NCI-H345 (cell line): ENCODE measurements at places on chromosomes 13 and 19.

DNA sequence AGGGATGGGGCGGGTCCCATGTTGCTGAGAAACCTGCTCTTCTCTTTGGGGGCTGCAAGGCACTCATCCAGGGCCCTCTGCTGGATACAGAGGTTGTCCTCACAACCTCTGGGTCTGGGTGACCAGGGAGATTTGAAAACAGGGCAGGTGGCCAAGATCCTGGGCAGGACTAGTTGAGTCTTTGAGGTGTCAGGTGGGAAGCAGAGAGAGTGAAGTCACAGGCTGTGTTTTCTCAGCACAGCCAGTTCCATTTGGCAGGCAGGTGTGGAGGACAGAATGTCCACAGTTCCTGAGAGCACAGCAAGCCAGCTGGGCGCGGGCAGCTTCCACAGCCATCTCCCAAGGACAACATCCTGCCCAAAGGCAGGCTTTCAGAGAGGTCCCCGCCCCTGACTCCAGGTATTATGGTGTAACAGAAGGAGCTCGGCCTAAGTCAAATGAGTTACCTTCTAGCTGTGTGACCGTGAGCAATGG lies 118.8 kb downstream of the NUFIP1 start:
- peak; percentile 6 for DNase-seq

GRCh38 chr13:49428041-49428763 lies 15.7 kb downstream of the CAB39L start:
- no peak for DNase-seq

GRCh38 chr19:48029431-48029830 lies 14.4 kb downstream of the CABP5 start:
- DNase-seq: no peak

GRCh38 chr19:46744005-46744691 lies 1.7 kb upstream of the FKRP start:
- DNase-seq: no peak

DNA sequence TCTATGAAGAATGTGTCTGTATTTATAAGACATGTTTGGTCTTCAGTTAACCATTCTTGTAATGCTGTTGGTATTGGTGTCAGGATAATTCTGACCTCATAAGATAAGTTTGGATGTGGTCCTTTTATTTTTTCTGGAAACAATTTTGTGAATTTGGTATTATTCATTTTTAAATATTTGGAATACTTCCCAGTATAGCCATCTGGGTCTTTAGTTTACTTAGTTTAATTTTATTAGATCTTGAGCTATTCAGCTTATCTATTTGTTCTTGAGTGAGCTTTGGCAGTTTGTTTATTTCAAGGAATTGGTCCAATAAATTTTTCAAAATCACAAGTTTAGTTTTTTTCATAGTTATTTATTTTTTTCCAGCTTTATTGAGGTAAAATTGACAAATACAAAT lies 335.4 kb upstream of the PCDH20 start:
- DNase-seq: no peak

- peak; percentile 37 for DNase-seq
These were observed 23.1 kb downstream of the EPSTI1 start for GRCh38 chr13:42968906-42969305.

- DNase-seq: peak; percentile 47
These were observed 6.5 kb upstream of the HSD17B14 start for GRCh38 chr19:48842789-48843162.

DNA sequence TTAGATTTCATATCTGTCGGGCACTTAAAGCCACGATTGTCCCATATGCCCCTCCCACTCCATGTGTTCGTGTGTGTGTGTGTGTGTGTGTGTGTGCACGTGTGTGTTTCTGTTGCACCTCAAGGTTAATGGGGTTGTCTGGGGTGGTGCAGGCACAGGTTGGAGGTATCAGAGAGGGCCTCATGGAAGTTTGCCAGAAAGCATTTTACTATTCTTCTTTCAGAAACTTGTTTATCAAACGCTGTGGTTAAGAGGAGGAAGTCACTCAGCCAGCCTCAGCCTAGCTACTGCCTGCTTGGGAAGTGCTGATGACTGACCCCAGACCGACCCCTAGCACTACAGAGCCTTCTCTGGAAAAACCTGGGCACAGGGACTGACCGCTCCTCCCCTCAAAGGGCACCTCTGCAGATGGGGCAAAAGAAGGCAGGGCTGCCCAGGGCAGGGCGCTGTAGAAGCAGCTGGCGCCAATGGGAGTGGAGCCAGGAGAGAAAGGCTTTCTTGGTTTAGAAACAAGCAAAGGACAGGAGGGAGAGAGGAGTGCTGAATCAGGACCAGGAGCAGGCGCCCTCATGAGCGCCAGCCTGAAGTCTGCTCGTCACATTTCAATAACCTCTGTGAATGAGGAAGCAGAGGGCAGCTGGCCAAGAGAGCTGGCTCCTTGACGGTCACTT lies 3.9 kb downstream of the SIAH3 start:
- DNase-seq: peak; percentile 73

DNA sequence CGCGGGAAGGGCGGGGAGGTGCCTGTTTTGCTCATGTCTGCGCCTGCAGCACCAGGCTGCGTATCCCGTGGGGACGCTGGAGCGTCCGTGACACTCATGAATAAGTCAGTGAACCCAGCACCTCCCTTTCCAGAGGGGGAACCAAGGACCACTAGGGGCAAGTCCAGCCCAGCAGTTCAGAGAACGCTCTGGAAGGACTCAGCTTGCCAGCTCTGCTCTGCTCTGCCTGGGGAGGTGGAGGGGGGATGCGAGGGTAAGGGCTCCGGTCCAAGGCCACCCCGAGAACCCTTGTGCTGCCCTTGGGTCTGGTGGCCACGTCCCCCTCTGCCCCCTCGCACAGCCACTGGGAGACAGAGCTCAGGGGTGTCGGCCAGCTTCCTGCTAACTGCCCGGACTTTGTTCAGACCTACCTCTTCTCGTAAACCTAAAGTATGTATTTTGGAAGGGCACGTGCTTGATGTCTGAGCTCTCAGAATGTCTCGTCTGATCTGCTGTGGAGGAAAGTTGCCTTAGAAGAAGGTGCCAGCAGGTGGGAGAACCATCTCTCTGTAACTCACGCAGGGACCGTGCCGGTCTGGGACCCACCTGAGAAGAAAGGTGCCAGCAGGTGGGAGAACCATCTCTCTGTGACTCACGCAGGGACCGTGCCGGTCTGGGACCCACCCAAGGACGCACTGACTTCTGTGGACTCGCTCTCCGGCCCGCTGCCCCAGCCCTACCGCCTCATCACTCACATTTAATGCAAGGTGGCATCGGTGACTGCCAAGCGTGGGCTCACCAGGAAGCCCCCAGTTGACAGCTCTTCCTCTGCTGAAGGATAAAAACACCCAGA lies 34.1 kb downstream of the TMEM255B start:
- no peak for DNase-seq

DNA sequence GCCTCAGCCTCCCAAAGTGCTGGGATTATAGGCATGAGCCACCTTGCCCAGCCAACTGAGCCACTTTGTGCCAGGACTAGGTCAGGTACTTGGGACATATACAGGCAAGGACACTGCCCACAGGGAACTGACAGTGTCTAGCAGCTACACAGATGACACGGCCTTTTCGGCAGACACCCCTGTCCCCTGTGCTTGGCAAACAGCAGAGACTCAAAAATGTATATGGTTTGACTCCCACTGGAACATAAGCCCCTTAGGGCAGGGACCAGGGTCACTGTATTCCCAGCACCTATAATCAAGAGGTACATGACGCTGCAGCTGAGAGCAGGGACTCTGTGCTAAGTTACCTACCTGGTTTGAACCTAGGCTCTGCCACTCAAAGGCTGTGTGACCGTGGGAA lies 16.8 kb downstream of the ABCC4 start:
- no peak for DNase-seq

DNA sequence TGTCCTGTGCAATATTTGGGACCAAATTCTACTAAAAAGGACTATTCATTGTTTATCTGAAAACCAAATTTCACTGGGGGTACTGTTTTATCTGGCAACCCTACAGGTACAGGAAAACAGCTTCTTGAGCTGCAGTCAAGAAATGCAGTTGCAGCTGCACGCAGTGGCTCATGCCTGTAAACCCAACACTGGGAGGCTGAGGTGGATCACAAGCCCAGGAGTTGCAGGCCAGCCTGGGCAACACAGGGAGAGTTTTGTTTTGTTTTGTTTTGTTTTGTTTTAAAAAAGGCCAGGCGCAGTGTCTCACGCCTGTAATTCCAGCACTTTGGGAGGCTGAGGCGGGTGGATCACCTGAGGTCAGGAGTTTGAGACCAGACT lies 11.6 kb upstream of the ZSCAN1 start:
- no peak for DNase-seq

DNA sequence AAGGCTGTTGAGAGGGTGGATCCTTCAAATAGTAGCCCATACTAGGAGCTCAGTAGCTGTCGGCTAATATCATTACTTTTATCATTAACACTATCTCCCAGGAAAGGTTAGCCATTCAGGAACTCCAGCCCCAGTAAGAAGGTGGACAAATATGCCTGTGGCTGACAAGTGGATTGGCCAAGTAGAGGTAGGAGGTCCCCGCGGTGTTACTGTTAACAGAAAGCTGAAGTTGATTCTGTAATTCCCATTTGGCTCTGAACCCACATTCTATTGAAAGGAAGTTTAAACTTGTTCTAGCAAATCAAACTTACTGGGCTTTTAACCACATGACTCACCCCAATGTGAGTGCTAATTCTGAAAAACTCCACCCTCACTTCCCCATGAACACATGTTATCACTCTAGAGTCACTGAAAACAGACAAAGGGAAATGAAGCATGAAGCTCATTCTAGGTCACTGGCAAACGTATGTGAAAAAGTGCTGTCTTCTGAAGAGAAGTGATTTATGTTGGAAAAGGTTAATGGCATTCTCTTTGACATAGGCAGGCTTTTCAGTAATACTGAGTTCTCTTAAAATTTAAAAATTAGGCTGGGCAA lies 273.5 kb downstream of the FGF14 start:
- peak; percentile 78 for DNase-seq

DNA sequence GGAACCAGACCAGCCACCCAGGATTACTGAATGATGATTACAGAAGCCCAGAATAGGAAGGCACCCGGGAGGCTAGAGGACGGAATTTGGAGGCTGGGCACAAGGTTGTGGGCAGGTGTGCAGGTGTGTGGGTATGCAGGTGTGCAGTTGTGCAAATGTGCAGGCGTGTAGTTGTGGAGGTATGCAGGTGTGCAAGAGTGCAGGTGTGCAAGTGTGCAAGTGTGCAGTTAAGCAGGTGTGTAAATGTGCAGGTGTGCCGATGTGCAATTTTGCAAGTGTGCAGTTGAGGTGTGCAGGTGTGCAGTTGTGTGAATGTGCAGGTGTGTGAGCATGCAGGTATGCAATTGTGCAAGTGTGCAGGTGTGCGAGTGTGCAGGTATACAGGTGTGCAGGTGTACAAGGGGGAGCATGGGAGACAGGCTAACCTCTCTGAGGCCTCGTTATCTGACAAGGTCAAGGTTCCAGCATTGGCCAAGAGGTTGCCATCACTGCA lies 131.8 kb downstream of the KCTD15 start:
- DNase-seq: no peak

DNA sequence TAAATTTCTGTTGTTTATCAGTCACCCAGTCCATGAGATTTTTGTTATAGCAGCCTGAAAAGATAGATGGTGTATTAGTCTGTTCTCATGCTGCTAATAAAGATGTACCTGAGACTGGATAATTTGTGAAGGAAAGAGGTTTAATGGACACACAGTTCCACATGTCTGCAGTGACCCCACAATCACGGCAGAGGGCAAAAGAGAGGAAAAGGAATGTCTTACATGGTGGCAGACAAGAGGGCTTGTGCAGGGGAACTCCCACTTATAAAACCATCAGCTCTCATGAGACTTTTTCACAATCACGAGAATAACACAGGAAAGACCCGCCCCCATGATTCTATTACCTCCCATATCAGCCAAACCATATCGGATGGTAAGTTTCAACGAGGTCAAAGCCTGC lies 309.2 kb downstream of the LIG4 start:
- no peak for DNase-seq

- DNase-seq: no peak
These were observed 125.9 kb downstream of the COG6 start for GRCh38 chr13:39781381-39781780.

DNA sequence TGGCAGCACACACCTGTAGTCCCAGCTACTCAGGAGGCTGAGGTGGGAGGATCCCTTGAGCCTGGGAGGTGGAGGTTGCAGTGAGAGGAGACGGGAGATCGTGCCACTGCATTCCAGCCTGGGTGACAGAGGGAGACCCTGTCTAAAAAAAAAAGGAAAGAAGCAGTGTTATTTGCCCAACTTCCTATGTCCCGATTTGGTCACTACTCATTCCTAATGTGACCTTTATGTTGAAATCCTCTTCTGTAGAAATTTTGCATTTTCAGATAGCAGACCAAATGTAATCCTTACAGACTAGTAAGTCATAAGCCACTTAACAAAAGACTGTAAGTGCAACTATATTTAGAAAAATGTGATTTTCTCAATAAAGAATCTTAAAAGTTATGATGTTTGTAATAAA lies 18.2 kb upstream of the STK24 start:
- no peak for DNase-seq

GRCh38 chr13:32881777-32882145 lies 134.5 kb upstream of the KL start:
- peak; percentile 57 for DNase-seq

DNA sequence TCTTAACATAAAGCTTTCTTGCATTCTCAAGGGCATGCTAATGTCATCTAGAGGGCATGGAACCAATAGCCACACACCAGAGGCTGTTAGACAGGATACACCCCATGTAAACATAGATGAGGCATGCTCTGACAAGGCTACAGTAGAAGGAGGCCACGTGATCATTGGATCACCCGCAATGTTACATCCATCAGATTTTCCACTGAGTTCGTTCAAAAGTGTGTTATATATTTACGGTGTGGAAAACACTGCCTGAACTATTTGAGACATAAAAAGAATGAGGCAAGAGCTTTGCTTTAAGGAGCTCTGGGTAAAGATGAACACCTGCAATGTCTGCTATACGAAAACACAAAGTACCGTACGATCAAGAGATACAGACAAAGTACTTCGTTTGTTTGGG lies 817.5 kb upstream of the SLC10A2 start:
- no peak for DNase-seq

DNA sequence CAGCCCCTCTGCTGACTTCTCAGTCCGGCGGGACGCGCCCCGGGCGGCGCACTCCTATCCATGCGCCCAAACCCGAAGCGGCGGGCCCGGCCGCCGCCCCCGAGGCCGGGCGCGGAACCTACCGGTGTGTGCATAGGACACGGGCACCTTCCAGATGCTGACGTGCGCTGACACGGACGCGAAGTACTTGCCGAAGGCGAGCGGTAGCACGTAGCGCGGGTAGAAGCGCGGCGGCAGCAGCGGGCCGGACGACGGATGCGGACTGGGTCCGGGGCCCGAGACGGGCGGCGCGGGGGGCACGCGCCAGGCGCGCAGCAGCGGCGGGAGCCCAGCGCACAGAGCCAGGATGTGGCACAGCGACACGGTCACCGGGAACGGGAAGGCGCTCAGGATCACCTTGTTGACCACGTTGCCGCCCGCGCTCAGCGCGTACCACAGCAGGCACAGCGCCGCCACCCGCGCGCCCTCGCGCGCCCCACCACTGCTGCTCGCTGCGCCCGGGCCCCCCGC lies 338 bp downstream of the SLC35E1 start:
- no peak for DNase-seq

- DNase-seq: peak; percentile 66
These were observed 134.9 kb upstream of the SPACA7 start for GRCh38 chr13:112241288-112241687.

GRCh38 chr13:46552889-46553520 lies at the start of gene LRCH1:
Gene LRCH1 (plus strand): TSS chr13:46553170. CDS start chr13:46553397, 227 bp downstream.
- peak; percentile 80 for DNase-seq
